ENCODE measurements at places on chromosomes 4 and X.

- DNase-seq, result no peak
These were observed 1305.8 kb downstream of the PCDH7 start for GRCh38 chr4:32025851-32026459.

- DNase-seq, result no peak
These were observed 22.7 kb downstream of the PSAPL1 start for GRCh38 chr4:7411896-7412553.

- no peak for DNase-seq
These were observed 63.1 kb upstream of the LSM6 start for GRCh38 chr4:146112389-146112788.

GRCh38 chrX:18179446-18179845 lies 41.2 kb downstream of the BEND2 start:
- DNase-seq, result no peak

GRCh38 chrX:19790829-19791228 lies 96.6 kb downstream of the SH3KBP1 start:
- no peak for DNase-seq

DNA sequence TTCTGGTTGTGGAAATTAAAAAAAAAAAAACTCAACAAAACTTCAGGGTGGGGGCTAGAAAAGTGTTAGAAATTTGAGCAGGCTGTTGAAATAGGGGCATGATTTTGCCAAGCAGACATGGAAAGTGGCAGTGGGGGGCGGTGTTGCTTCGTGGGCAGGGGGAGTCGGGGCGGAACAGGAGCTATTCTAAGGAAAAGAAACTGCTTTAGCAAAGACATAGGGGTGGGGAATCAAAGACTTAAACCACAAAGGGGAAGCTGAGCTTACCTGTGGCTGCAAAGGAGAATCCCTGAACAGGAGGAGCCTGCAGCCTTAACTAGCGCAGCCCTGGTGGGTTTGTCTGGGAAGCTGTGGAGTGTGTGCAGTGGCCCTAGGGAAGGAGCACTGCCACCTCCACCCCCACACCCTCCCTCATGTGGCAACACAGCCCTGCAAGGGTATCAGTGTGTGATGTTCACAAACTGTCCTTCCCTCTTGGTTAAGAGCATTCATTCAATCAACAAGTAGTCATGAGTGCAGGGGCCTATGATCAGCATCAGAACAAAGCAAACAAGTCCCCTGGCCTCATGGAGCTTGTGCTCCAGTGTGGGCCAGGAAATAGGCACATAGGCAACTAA lies 20.5 kb downstream of the SEL1L3 start:
- DNase-seq, result no peak

GRCh38 chr4:114025176-114025777 lies 45.8 kb upstream of the ARSJ start:
- DNase-seq, result no peak

- DNase-seq, result no peak
These were observed 109.7 kb downstream of the NR3C2 start for GRCh38 chr4:148332486-148332885.

GRCh38 chr4:76208005-76208765 lies 5.4 kb downstream of the SCARB2 start:
- no peak for DNase-seq

DNA sequence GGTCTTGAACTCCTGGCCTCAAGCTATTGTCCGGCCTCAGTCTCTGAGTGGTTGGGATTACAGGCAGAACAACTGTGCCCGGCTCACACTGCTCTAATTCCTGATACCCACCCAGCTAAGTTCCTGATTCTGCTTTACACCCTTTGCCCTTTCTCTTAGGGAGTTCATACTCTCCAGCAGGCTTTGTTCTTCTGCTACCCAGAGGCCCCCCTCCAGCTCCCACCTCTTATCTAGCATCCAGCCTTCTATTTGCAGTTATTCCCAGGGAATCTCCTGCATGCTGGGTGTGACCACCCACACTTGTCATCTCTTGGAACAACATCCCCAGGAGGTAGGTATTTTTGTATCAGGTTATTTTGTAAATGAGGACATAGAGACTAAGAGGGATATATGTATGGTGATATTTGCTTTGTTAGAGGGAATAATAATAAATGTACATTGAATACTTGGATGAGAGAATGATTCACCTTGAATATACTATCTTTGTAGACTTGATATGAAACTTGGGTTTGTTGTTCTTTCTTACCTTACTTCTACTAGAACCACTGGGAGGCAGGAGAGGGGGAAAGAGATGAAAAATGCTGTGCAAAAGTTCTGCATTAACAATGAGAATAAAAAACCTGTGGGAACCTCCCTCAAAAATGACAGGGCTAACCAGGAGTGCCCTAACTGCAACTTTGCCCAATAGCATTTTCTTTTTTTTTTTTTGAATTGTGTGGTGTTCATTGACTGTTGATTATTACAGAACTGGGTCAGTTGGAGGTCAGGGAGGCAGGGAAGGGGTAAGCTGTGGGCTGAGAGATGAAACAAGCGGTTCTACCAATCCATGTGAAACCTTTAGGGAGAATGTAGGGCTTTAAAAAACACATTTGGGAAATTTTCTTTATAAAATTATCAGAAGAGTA lies 157.4 kb downstream of the SPRY1 start:
- DNase-seq, result no peak

- DNase-seq, result peak; percentile 22
These were observed 58.0 kb upstream of the CHRDL1 start for GRCh38 chrX:110853610-110854009.

DNA sequence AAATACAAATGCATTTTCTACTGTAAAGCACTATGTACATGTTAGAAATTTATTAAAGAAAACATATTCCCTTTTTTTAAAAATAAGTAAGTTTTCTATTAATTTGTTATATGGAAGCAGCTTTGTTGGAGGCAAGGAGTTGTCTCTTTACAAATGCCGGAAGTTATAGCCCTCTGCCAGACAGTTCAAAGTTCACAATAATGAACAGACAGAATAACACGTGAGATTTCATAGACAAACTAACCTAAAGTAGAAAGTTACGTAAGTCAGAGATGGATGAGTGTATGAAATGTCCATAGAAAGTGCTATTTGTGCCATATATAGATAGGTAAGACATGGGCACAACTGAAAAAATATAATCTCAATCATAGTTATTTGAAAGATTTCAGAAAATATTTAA lies 43.9 kb upstream of the NEIL3 start:
- no peak for DNase-seq

GRCh38 chr4:28287831-28288233 lies 1427.2 kb downstream of the STIM2 start:
- no peak for DNase-seq

DNA sequence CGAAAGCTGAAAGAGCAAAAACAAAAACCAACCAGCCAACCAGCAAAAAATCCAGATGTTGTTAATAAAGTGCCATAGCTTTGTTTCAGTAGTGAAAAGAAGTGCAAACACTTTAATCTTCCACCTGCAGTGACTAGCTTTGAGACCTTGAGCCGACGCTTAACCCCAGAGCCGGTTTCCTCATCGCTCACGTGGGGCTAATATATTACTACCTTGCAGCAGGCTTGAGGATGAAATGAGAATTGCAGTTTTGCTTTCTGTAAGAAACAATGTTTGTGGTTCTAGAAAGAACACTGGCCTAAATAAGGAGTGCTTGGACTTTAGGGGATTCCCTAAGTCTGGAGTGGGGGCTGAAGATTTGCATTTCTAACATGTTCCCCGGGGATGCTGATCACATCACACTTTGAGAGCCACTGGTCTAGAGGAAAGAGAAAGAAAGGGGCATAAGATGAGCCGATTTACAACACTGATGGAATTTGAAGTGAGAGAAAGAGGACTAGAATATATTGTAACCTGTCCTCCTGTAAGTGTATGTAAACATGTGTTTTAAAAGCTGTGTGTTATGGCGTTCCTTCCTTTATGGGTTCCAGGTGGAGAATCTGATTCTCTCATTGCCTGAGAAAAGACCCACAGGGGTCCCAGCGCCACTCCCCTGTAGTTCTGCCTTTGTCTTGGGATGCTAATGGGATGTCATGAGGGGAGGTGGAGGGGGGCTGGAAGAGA lies 1.4 kb downstream of the FGF2 start:
- DNase-seq, result no peak

- no peak for DNase-seq
These were observed 88.2 kb upstream of the PPARGC1A start for GRCh38 chr4:23978002-23978401.

- no peak for DNase-seq
These were observed 37.9 kb downstream of the RAP2C start for GRCh38 chrX:132181364-132181763.

DNA sequence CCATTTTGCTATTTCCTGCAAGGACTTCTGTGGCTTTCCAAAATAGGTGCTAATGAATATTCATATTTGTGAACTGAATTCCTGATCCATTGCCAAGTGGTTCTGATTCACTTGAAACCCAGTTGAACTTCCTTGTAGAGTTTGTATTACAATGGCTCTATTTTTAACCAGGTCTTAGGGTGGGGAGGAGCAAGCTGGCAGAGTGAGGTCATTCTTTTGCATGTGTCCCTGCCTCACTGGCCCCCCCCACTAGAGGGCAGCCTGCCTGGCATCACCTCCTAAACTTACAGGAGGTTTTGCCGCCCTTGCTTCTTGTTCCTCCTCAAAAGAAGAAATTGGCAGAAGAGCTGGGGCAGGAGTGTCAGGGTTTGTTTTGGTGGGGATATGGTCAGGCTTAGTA lies 10.5 kb downstream of the PTTG2 start:
- no peak for DNase-seq

- no peak for DNase-seq
These were observed 72.0 kb downstream of the ING2 start for GRCh38 chr4:183576701-183577404.

GRCh38 chr4:80201252-80202151 lies 4.2 kb downstream of the PRDM8 start:
- no peak for DNase-seq

- no peak for DNase-seq
These were observed 4.2 kb upstream of the AFP start for GRCh38 chr4:73431813-73432168.

GRCh38 chr4:28073860-28074555 lies 1213.4 kb downstream of the STIM2 start:
- DNase-seq, result no peak

DNA sequence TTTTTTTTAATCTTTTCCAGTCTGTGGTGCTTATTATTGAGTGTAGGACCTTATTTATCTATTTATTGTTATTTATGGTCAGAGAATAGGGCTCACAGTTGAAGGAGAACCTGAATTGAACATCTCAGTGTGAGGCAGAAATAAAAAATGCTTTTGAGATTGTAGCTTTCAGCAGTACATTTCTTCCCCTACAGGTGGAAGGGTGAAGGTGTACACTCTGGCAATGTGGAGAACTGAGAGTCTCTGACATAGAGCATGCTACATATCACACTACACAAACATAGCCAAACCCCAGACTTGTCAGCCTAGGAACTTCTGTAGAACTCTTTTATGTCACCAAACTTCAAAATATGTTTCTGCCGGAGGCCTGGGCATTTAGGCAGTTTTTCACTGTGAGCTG lies 140.2 kb downstream of the STIM2 start:
- no peak for DNase-seq

DNA sequence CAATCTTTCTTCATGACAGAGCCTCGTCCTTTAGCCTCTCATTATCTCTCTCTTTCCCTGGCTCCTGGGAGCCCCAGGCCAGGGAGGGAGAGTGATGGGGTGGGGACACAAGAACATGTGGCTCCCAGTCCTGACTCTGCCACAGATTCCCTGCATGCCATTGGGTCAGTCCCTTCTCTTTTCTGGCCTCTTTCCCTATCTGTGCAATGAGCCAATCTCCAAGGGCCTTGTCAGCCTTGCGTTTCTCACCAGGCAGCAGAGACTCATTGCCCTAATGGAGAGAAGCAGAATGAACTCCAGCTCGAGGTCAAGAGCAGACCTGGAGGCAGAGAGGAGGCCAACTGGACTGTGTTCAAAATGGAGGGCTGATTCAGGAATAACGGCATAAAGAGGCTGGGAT lies 38.4 kb upstream of the PJA1 start:
- no peak for DNase-seq

- peak; percentile 0 for DNase-seq
These were observed 25.1 kb downstream of the XIAP start for GRCh38 chrX:123884809-123885408.

DNA sequence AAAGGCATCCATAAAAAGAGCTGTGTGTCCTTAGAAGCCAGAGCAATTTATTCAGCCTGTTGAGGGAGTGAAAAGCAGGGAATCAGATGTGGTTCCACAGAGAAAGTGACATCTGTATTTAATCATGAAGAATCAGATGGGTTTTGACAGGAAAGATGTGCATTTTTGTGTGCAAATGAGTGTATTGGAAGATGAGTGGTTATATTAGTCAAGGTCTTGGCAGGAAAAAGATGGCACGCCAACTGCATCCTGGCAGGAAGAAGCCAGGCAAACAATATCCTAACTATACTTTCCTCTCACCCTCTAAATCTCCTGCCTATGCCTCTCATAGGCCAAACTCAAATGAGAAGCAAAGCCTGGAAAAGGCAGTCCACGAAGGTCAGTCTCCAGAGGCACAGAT lies 59.1 kb downstream of the SCFD2 start:
- no peak for DNase-seq

DNA sequence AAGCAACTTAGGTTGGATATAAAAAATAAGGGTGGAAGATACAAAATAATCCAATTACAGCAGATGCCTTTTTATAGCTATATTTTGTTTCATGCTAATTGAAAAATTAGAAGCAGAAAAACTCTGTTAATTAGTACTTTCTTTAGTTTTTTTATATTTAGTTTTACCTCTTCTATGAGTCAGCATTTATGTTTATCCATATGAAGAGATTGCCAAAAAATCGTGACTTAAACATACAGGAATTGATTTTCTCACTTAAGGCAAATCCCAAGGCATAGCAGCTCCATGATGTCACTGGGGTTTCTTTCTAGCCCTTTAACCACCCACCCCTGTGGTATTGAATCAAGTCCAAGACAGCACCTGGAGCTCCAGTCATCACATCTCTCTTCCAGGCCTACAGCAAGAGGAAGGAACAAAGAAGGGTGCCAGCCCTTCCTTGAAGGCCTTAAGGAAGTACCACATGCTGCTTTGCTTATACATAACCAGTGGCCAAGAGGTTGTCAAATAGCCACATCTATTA lies 365.8 kb upstream of the TENM3 start:
- no peak for DNase-seq

DNA sequence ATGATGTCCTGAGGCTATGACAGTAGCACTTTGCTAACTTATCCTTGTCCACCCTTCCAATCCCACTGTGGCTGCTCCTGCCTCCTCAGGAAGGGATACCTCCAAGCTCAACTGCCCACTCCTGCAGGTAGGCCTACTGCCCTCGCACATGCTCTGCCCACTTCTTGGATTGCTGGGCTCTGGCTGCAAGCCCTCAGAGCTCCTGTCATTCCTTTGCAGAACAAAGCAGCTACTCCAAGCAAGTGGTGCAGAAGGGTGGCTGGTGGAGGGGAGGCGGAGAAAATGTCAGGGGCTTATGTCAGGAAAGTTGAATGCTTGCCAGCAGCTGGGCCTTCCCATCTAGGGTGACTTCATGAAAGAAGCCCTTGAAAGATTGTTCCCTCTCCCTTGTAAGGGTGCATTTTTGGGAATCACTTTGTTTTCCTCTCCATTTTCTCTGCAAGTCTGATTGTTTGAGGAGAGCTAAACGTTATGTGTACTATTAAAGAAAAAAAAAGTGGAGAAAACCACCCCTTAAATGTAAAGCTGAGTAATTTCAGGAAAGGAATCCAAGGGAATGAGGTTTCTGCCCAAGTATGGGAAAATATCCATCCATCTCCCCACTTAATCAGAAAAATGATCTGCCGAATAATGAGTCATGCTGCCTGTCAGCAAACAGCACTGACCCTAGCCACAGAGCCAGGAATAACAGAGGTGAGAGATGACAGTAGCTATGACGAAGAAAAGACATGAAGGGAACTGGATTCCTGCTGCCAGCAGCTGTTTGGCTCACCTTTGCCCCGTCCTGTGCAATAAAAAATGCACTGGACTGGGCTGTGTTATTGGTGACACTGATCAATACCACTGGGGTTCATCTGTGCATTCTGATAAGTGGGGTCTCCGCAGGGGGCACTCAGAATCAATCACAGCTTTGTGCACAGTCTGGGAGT lies 102.0 kb downstream of the RTL5 start:
- no peak for DNase-seq
